ENCODE measurements at places on chromosomes 3 and 15.
A peak's percentile ranks its signal among the peaks of the same experiment; 100 is the strongest.

DNA sequence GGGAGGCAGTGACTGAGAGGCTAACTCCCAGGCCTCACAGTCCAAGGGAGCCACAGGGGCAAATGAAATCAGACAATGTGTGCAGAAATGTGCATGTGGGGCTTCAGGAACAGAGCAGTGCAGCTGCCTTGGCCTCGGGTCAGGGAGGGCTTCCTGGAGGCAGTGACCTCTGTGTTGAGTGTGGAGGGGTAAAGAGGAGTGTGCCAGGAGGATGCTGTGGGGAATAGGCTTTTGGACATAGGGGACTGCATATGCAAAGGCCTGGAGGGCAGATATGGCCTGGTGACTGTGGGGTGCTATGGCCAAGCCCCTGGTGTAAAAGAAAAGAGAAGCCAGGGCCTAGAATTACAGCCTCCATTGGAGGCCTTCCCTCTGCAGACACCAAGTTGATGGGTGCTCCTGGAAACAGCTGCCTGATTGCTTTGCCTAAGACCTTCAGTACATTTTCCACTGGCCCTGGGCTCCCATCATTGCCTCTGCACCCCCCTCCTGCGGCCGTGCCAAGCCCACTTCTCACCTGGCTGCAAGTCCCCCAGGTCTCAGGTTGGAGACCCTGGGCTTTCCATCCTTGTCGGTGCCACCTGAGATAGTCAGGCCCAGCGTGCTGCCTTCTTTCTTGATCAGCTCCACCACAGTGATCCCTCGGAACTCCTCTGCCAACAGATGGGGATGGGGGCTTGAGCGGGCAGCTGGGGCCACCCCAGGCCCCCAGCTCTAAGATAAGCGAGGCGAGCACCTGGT lies 15.1 kb downstream of the GRIP2 start:
- DNase-seq: no peak

GRCh38 chr15:65917407-65917756 lies 48.1 kb downstream of the RAB11A start:
- no peak for DNase-seq

DNA sequence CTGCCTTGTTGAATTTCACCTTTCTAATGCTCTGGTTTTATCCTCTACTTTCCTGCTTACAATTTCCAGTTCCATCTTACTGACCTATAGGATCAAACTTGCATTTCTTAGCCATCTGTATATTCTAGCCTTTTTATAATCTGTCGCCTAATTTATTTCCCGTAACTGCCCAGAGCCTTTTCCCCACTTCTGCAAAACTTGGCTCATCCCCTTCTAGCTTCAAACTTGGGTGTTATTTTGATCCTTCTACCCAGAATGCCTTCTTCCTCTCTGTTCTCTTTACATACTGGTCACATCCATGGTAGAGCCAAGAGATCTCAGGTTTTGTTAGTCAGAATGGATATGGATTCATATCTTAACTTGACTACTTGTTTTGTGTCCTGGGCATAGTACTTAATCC lies 2.6 kb downstream of the SACM1L start:
- DNase-seq: no peak

DNA sequence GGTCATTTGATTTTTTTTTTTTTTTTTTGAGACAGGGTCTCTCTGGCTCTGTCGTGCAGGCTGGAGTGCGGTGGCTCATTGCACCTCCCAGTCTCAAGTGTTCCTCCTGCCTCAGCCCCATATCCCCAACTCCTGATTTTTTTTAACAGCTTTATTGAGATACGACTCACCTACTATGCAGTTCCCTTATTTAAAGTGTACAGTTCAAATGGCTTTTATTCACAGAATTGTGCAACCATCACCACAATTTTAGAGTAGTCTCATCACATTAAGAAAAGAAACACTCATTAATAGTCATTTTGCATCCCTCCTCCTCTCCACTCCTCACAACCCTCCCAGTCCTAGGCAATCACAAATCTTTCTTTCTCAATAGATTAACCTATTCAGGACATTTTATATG lies 1.9 kb upstream of the TRA2B start:
- DNase-seq: no peak

GRCh38 chr15:64985366-64986033 lies 4.2 kb downstream of the SPG21 start:
- no peak for DNase-seq

GRCh38 chr3:73461547-73461946 lies 163.2 kb downstream of the PDZRN3 start:
- DNase-seq: no peak

- DNase-seq: no peak
These were observed 19.6 kb downstream of the NR1D2 start for GRCh38 chr3:23964537-23965235.

- DNase-seq: peak; percentile 73
These were observed 11.5 kb downstream of the CSK start for GRCh38 chr15:74793135-74794028.

DNA sequence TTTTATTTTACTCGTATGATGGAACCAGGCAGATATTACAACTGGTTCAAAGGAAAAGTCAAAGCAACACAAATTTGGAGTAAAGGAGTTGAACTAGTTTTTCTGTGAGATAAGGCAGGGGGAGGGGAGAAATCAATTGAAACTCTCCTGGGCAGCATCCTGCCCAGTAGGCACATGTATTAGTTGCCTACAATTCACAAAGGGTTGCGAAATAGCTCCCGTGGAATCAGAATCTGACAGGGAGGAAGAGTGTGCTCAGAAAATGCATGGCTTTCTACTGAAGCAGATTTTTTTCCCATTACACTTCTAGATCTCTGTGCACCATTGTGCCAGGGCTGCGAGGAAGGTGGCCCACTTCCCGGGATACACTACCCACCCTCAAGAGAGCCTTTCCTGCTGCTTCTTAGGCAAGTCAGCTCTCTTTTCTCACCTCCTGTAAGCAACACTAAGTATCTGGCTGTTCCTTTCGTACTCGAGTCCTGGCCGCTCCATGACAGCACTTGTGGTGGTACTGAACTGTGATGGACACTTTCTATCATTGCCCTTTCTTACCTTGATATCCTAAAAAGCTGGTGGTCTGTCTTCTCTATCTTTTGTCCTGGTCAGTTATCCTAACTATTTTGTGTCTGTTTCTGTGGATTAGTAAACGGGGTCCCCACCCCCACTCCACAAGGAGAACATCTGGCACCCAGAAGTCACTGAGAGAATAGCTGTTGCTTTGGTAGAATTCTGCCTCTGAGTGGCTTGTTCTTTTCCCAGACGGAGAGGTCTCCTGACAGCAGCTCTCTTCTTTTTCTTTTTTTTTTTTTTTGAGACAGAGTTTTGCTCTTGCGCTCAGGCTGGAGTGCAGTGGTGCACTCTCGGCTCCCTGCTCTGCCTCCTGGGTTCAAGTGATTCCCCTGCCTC lies 74.8 kb downstream of the RPL39L start:
- no peak for DNase-seq

- DNase-seq: peak; percentile 48
These were observed 976 bp upstream of the ABTB1 start for GRCh38 chr3:127671523-127672428.

DNA sequence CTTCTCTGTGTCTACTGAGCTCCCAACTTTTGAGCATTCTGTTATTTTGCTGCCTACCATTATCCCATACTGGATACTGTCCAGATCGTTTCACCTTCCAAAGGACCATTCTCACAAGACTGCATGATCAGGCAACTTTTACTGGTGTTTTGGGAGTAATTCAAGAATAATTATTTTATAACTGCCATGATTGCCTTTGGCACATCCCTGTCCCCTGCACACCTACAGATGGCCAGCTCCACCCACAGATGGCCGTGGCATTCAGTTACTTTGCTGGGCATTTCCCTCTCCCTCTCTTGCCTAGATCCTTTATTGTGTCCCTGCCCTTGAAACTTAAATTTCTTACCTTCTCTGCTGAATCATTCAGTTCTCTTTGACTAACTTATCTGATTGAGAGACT lies 263.9 kb downstream of the DIPK2A start:
- no peak for DNase-seq

GRCh38 chr15:66822114-66822513 lies 120.1 kb downstream of the SMAD6 start:
- no peak for DNase-seq
